ENCODE measurements at places on chromosomes 6 and 20.

DNA sequence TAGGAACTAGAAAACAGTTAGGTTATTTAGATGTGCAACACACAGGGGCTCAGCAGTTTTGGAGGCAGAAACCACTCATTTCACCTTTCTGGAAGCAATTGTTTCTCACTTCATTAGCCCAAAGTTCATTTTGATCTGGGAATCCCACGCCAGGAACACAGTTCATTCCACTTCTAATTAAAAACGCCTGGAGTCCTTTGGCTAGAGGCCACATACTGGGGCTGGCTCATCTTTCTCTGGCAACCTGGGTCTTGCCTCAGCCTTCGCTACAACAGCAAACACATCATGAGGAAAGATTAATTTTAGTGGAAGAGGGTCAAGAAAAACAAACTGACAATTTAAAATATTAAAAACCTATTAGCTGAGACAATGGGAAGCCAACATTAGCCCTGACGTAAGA, 69.7 kb downstream of the RFPL4B start:
- peak; percentile 4 for DNase-seq

GRCh38 chr6:40582892-40583291, 4.3 kb downstream of the LRFN2 start:
- DNase-seq, result no peak

DNA sequence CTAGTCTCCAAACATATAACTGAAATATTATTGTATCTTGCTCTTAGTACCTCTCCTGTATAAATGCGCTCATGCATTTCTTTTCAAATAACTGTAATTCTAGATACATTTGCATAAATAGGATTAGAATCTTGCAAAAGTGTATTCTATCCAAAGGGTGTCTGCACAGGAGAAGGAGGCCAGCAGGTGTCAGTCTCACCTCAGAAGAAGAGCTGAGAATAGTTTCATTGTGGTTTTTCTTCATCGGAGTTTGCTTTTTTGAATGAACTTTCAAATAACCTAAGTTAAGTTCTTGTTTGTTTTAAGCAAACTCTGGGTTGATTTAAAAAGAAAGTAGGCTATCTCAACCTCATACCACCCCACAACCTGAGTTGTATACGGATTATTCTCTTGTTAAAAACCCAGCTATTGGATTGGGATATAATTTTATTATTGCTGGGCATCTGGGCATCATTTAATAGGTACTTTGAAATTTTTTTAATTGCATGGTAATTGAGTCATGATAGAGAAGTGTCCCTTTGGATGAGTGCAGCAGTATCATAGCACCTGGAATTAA, 125.0 kb upstream of the MLIP start:
- DNase-seq, result peak; percentile 91

- DNase-seq, result no peak
Observed at GRCh38 chr6:168499045-168499650, 58.2 kb downstream of the SMOC2 start.
